Globus pallidus (tissue), 1 donor: ENCODE measurements at places on chromosomes 6 and 20.
A peak's percentile ranks its signal among the peaks of the same experiment; 100 is the strongest.

DNA sequence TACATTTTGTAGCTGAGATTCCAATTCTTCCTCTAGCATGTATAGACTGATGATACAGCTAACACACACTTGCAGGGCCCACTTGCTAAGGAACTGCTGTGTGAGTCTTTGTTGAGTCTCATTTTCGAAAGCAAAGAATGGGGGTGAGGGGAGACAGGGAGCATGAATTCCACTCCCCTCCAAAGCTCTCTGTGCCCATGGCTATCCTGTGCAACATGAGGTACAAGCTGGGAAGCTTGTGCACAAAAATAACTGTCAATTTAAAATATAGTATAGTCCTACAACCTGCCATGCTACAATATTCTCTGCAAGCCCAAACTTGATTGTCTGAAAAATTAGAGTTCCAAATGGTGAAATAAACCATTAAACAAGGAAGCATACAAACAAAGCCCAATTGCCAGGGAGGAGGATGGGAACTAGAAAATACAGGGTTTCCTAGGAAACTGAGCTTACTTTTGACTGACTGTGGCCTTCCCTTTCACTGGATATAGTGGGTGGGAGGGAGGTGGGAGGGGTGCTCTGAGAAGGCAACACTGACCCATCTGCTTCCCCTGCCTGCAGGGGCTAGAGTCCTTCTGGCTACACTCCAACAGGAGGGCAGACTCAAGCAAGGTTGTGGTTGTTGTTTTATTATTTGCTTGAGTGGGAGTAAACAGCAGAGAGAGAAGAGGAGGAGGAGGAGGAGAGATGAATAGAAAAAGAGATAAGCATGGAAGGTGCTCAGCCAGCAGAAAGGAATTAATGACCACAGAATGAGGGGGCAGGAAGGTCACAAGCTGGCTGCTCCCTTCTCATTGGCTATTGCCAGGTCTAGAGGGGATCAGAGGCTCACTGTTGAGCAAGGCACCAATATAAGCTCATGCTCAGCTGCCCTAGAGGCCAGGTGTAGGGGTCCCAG lies 84.6 kb downstream of the FYN start:
- no peak for DNase-seq

GRCh38 chr6:131828951-131829350 lies 21.1 kb downstream of the ENPP1 start:
- no peak for DNase-seq

DNA sequence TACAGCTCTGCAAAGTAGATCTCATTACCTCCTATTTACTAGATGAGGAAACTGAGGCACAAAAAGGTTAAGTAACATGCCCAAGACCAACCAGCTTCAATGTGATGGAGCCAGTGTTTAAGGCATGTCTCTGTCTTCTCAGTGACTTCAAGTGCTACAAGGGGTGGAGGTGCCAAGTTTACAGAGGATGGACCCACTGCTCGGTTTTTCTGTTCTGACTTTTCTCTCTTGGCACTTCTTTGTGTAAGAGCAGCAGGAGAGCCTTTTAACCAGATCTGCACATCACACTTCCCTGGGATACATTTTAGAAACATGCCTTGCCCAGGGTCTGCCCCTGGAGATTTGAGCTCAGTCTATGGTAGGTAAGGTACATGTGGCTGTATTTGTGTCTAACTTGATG lies 9.8 kb downstream of the WRNIP1 start:
- no peak for DNase-seq

DNA sequence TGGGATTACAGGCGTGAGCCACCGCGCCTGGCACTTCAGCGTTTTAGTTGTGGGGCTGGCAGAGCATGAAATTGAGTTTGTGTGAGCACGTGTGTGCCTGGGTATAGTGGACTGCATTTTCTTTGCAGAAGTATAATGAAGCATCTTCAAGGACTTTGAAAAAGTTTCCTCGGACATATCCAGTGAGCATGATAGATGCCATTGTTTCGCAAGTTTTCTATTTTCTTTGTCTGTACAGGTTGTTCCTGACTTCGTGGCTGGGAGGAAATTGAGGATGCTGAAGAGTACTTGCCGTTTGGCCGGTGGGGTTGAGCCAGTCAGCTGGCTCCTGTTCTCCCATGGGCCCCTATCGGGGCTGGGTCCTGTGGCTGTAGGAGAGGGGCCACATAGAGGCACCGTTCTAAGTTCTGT lies 55.9 kb downstream of the RREB1 start:
- DNase-seq: no peak

DNA sequence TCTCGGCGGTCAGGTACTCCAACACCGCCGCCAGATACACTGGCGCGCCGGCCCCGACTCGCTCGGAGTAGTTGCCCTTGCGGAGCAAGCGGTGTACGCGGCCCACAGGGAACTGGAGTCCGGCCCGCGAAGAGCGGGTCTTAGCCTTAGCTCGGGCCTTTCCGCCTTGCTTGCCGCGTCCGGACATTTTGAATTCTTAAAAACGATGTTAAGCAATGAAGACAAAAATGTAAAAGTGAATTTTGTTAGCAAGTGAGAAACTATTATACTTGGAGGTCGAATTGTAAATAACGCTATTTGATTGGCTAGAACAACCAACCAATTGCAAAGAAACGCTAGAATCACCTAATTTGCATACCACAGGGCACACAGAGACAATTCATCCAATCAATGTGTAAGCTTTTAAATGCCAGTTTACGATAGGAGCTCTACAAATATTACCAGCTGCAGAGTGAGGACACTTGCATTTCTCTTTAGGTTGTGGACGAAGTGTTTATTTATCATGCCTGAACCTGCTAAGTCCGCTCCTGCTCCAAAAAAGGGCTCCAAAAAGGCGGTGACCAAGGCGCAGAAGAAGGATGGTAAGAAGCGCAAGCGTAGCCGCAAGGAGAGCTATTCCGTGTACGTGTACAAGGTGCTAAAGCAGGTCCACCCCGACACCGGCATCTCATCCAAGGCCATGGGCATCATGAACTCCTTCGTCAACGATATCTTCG lies 112.0 kb downstream of the HFE start:
- peak; percentile 94 for DNase-seq

- DNase-seq: no peak
These were observed 302.0 kb downstream of the ALDH8A1 start for GRCh38 chr6:134647861-134648260.

GRCh38 chr6:7505189-7505699 lies 36.2 kb upstream of the DSP start:
- peak; percentile 12 for DNase-seq

DNA sequence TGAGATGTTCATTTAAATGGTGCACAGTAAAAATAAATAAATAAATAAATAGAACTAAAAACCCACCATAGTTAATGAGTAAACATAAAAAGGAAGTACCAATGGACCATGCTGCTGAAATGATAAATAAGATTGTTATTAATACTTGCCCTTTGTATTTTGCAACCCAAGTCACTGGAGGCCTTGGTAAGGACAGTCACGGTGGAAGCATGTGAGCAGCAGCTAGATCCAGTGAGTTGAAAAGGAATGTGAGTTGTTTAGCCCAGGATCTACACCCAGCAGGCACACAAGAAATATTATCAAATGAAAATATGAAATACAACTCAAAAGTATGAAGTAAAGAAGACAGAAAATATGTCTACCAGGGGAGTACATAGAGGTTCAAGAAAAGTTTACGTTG lies 6.7 kb downstream of the LGSN start:
- DNase-seq: no peak
